Peyer's patch (tissue), 4 donors: ENCODE measurements at places on chromosomes 2 and 18.

GRCh38 chr2:36393738-36394256, 38.2 kb downstream of the CRIM1 start:
- no peak for DNase-seq

DNA sequence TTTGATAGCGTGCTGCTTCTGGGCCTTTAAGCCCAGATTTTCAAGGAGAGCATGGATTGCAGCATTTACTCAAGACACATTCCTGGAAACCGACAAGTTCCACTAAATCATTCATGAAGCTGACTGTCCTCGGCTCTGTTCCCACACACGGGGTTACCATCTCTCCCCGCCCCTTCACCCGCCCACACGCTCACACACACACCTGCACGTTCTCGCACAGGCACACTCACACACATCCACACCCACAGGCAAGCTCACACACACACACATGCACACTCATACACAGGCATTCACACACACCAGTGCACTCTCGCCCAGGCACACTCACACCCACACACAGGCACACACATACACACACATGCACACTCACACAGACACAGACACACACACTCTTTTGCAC, 150.0 kb upstream of the AGAP1 start:
- no peak for DNase-seq

- no peak for DNase-seq
These were observed 140.0 kb downstream of the ZEB2 start for GRCh38 chr2:144379851-144380311.

DNA sequence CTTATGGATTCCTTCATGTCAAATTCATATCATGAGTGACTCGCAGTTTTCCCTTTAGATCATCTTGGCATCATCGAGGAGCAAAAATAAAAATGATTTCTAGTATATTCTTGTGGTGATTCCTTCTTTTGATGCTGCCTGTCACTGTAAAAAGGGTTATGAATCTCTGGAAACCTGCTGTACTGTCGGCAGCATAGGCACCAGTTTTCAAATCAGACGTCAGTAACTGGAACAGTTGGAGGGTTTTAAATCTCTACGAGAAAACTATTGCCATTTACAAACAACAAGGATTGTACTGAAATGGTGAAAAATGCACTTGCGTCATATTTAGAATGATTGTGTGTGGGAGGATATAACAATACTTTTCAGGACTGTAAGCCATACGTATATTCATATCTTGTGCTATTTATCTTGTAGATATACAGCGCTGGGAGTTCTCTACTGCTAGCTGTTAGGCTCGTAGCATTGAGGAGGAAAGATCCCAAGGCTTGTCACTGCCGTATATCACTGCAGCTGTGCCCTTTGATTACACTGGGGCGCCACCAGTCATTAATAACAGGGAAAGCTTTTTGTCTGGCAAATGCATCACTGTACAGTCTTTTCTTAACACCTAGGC, 320.7 kb downstream of the MTX2 start:
- no peak for DNase-seq

- no peak for DNase-seq
These were observed 545 bp downstream of the GLI2 start for GRCh38 chr2:120736202-120736623.

DNA sequence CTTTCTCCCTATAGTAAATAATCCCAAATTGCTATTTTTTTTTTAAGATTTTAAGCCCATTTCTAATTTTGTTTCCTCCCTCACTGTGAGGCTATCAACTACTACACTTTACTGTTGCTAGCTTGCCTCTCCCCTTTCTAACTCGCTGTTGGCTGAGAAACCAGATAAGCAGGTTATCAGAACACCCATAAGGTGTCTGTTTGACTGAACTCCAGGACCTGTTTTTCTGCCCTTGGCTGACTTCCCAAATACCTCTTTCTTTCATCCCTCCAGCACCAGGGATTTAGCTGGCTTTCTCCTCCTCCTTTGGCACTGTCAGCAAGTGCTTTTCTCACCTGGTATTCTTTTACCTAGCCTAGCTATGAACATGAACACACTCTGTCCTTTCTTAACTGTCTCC, 11.1 kb downstream of the TRAK2 start:
- no peak for DNase-seq

DNA sequence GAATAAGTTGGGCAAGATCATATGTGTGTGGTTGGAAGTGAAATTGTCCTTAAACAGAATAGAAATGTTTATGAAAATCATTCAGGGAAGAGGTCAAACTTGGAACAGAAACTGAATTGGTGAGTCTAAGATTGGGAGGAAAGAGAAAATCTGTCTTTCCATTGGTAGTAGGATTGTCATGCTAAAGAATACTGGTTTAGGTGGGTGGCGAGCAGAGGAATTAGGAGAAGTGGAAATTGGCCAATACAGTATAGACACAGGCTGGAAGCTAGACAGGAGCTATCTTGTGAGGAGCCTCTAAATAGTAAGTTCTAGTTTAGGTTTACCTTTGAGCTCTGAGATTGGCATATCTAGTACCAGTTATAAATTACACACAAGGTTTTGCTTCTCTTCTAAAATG, 80.9 kb upstream of the KYNU start:
- DNase-seq: no peak

DNA sequence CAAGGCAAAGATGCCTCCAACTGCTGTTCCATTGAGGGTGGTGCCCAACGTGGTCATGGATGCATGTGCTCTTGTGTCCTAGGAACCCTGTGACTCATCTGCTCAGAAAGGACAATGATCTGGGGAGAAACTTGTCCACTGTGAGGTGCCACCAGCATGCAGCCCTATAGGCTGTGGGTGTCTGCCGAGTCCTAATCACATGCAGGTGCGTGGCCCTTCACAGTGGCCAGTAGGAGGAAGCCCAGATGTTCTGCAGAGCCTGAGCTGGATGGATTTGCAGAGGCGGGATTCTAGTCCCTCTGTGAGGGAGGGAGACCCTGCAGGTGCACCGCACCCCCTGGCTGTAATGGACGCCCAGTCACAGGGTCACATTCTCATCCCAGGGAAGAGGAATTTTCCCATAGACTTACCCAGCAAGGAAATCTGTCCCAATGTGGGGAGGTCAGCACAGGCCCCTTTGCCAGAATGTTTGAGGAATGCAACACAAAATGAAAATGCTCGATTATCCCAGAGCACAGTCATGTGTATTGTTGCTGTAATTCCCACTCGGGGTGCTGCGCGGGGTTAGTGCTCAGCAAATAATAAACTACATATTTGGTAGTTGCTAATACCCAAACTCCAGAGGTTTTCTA, 13.9 kb downstream of the GDF7 start:
- no peak for DNase-seq

GRCh38 chr2:58680755-58681310, 439.7 kb upstream of the FANCL start:
- no peak for DNase-seq

DNA sequence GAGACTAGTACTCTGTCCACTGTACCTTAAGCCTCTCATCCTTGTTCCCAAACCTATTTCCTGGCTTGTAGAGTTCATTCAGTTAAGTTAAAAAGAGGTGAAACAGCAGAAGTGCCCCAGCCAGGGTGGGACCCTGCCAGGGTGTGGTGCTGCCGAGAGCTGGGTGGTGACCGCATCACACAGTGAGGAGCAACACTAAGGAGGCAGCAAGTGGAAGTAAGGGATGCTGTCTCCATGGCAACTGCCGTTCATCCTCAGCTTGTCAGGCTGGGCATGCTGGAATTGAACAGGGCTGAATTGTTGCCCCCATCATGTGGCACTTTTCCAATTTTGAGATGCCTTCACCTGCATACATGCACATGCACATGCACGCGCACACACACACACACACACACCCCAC, 77.0 kb downstream of the VSNL1 start:
- no peak for DNase-seq

DNA sequence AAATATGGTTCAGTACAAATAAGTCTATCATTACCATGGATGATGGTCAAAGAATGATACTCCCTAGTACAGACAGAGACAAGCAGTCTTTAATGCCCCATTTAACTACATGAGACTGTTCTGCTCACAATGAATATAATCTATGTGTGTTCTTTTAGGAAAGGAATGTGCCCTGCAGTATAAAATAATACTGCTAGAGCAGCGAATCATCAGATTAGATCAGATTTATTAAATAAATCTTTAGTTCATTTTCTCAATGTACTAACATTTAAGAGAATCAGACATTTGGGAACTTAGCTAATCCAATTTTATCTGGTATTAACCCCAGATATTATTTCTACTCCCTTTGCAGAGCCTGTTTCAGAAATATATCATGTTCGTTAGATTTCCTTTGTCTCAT, 272.0 kb upstream of the GCFC2 start:
- DNase-seq: no peak

DNA sequence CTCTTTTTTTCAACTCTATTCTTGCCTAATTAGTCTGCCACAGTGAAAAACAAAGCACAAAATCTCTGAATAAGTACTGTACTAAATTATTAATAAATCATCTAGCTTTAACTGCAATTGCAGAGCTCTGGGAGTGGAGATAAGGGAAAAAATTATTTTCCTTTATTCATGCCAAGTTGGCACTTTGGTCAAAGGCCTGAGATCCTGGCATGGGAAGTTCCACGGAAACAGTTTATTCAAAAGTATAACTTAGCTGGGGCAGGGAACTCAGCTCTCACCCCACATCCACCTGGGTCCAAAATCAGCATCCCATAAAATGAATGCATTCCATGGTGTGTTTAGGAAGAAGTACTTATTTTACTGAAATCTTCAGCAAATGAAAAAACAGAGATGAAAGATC, 185.2 kb upstream of the APCDD1 start:
- DNase-seq: no peak

DNA sequence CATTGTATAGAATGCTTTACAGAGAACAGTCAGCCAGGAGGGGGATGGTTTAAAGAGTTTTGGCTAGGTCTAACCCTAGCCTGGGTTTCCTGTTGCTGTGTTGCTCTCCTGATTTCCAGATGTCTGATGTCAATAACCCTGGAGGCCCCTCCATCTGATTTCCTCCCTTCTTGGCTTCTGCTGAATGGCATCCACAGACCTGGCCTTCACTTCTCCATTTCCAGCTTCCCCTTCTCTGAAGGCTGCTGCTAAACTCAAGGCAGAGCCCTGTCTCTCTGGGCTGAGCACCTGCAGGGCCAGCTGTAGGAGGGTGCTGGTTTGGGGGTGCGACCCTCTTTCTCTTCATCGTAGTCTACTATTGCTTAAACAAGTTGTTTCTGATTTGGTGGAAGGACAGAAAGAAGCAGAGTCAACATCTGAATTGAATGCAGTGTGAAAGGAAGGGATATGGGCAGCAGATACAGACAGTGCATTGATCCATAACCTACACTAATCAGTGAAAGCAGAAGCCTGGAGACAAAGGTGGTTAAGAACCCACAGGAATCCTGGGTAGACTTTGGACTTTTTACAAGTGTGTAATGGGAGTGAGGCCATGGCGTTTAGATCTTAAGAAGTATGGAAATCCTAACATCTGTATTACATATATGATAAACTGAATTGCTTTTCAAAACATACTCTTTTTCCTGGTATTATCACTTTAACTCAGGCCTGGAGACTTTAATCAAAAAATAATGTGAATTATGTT, 153.6 kb downstream of the HRH4 start:
- DNase-seq: no peak

GRCh38 chr18:23196119-23197007, 61.1 kb downstream of the CABLES1 start:
- DNase-seq: no peak

DNA sequence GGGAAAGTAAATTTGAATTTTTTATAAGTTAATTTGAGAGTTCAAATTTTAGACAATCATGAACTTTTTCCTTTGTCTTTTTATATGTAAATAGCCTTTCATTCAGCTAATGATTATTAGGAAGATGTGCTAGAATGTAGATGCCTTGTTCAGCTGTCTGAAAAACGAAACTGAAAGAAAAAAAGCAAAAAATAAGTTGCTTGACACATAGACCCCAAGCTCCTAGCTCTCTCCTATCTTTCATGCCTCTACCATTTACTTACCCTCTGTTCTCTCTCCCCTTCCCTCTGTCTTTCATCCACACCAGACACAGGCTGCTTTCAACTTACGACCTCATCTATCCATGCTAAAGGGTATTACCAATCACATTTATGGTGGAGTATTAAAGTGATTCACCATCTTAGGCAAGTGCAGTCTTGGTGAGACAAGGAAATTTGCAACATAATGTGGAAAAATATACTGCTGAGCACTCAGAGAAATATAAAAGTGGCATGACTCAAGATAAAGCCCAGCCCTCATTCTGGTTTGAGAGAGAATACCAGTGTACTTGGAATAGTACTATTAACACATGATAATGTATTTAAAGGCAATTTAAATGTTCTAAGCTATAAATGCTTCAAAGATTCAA, 425.6 kb downstream of the SUCLG1 start:
- DNase-seq: no peak

DNA sequence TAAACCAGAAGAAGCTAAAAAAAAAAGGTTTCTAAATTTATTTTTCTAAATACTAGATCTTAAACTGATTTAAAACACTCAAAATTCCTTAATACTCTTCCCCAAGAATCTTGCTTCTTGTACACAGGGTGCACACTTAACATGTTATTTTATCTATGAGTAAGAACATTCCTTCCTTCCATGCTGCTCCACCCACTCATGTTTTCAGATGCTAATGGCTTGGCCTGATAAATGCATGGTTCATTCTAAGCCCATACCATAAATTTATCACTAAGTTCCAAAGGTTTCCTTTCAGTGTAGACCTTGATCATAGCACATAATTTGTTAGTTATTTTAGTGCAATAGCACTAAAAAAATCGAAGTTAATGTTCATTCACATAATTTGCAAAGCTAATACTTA, 8.1 kb downstream of the FBXO48 start:
- DNase-seq: no peak

DNA sequence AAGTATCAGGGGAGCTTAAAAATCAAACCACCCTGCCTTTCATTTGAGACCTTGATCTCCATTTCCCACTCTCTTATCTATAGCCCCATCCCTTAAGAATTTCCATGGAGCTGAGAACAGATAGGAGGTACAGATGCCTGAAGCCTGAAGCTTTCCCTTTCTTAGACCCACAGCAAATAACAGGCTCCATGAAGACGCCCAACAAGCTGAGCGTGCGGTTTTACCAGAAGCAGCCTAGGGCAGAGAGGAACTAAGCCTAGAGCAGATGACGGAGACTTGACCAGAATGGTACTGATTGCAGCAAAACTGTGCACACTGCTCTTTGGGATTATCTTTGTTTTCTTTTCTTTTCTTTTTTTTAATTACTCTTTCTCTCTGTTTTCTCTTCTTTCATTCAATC, 1.7 kb upstream of the ERBB4 start:
- no peak for DNase-seq
